Stimulated activated CD4-positive, alpha-beta T cell treated with anti-CD3 and anti-CD28 coated beads, TNF-alpha, amount 100 ng/mL, for 4 hours (primary cell): ENCODE measurements at places on chromosomes 6 and 20.

GRCh38 chr6:44132476-44132875 is 5.1 kb downstream of the TMEM63B start:
- no peak for DNase-seq

- no peak for DNase-seq
These were observed 109.2 kb upstream of the ASF1A start for GRCh38 chr6:118784641-118785164.

DNA sequence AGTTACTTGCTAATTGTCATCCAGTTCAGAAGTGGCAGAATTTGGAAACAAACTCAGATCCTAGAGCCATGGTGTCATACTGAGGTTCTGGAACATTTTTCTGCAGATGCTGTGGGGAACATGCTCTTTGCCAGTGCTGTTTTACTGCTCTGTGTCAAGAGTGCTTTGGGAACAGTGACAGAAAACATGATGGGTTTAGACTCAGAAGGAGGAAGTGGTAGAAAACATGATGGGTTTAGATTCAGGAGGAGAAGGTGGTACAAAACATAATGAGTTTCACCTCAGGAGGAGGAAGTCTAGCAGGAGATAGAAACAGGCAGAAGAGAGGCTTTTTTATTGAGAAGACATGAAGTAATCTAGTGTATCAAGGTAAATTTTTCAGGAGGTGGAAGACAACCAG is 815.5 kb downstream of the DHX35 start:
- DNase-seq, result no peak

DNA sequence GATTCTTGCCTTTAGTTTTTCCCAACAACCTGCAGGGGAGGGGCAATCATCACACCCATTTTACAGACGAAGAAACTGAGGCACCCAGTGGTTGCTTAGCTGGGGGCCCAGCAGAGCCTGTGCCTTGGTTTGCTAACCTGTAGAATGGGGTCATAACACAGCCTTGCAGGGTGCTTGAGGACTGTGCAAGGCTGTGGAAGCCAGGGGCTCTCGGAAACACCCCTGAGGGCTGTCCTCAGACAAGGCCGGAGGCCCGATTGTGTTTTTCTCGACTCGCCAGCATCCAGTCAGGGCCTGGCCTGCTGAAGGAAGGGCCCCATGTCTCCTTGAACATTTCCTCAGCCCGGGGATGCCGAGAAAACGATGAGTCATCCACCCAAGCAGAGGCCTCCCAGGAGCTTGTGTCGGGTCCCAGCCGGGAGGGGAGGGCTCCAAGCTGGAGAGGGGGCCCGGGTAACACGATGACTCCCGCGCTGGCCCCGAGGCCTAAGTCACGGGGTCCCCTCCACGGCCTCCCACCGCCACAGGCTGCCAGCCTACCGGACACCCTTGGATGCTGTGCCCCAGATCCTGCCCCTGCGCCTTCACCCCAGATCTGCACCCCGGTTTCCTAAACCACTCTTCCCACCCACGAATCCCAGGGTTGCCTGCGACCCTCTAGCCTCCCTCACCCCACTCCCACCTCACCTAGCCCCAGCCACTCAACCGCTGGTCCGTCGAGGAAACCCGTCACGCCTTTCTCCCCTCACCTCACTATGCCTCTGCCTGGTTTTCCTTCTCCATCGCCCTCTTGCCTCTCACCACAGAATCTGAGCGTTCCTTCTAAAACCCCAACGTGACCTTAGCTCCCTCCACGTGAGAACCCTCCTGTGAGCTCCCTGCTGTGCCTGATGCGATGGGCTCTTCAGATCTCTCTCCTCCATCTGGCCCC is 10.6 kb downstream of the NOL4L start:
- DNase-seq, result no peak

DNA sequence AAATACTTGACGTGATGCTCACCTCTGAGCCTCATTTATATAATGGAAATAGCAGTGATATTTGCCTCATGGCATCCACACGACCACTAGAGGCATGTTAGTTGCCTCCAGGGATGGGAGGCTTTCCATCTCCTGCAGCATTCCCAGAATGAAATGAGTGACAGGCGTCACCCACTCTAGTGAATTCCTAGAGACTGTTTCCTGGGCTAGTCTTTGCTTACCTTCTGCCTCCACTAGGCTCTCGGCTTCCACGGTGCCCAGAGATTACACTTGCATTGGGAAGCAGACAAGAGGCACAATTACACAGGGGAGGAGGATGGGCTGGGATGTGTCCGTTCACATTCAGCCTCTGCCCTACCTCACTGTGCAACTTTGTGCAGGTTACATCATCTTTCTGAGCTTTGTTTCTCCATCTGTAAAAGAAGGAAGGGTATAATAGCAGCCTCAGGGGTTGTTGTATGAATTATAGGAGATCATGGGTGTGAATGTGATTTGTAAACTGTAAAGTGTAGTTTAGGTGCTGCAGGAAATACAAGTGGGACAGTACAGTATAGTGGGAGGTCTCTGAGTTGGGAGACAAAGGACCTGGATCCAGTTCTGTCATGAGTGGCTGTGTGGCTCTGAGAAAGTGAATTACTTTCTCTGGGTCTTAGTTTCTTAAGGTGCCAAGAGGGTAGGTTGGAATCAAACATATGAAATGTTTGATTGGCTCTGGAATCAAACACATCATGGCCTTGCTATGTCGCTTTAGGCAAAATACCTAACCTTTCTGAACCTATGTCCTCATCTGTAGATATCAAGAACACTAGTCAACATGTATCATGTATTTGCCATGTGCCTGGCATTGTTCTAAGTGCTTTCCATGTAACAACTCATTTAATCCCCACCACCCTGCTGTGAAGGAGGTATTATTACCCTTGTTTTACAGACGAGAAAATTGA is 3.6 kb upstream of the VSTM2L start:
- DNase-seq, result no peak
